ENCODE measurements at places on chromosomes 7 and 10. TPM values are rescaled to one million over a fixed set of nuclear protein-coding genes. Genes with fewer than 3 reads are reported as not detected.

NFE2L3 gene
- total RNA-seq, result 2.6 TPM

CLCN1 gene
- not detected for total RNA-seq

PTPRE gene
- 30.7 TPM for total RNA-seq

SPDYE5 gene
- total RNA-seq, result 0.13 TPM

AKR1C1 gene
- total RNA-seq, result 264 TPM

Measured in articular chondrocyte of knee joint (primary cell).